ENCODE measurements at places on chromosomes 2 and 18. TPM values are rescaled to one million over a fixed set of nuclear protein-coding genes. Genes with fewer than 3 reads are reported as not detected.

LYG2 gene
- total RNA-seq, result not detected

DNA sequence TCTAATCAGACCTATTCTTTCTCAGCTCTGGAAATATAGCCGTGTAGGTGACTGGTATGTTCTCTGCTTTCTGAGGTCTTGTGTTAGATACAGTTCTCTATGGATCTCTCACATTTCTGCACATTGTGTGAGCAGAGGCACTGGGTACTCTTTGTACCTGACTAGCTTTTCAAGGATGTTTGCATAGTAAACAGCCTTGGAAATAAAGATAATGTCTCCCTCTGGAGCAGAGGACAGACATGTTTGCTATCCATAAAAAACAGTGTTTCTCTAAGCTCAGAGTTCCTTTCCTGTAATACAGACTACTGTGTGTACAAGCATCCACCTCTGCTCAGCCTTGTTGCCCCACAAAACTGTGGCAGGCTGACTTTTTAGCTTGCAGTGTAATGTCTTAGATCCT, 279.2 kb downstream of the CTNNA2 start:
- no peak for DNase-seq

- no peak for DNase-seq
Measured at GRCh38 chr18:46768166-46768921, 11.5 kb upstream of the ST8SIA5 start.

- DNase-seq, result no peak
Measured at GRCh38 chr2:167752734-167753133, 494.7 kb downstream of the STK39 start.

- no peak for DNase-seq
Measured at GRCh38 chr2:219627103-219628100, at the start of gene SLC4A3. SLC4A3 (plus strand) TSS chr2:219627630; CDS start chr2:219627993, 363 bp downstream.
